ENCODE measurements at places on chromosomes 16 and 17.

DNA sequence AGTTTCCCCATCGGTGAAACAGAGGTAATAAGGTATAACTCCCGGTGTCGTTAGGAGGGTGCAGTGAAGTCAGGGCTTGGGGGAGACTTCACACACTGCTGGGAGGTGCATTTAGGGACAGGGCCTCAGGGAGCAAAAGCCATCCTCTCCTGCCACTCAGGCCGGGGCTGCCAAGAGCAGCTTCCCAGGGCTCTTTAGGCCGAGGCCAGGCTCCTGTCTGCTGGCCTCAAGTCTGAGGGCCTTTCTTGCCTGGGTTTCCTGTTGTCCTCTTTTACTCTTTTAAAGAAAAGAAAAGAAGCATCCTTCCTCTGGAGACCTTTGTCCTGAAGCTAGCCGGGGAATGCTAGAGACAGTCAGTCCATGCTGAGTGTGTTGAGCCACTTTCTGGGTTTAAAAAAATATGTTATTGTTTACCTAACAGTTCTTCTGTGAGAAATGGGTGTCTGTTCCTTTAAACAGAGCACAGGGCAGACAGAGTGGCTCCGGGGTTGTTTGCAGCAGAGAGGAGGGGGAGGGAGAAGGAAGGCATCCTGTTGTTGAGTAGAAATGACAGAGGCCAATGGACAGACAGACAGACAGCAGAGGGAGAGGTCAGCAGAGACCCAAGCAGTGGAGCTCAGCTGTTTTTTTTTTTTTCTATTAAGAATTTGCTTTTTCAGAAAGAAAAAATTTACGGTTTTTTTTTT lies 79.1 kb downstream of the C17orf67 start:
- no peak for DNase-seq

- no peak for DNase-seq
Observed at GRCh38 chr16:57277586-57277985, 6.9 kb downstream of the PLLP start.

- no peak for DNase-seq
Observed at GRCh38 chr17:82394278-82394677, 22.7 kb downstream of the UTS2R start.

DNA sequence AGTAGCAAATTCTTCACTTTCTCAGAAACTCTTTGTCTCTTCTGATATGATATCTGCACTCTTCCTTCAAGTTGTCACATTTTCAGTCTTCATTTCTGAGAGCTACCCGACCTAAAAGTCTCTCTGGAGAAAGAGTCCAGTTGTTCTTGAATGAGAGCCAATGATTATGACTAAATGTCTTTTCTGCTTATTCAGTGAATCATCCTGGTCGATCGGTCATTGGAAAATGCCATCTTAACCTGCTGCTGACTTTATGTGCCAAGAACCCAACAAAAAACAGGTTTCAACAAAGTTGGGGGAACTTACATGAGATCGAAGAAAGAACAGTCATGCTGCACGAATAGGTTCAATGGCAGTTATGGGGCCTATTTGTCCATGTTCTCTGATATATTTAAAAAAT lies 15.9 kb downstream of the SOX9 start:
- no peak for DNase-seq

GRCh38 chr17:82167028-82167427 lies 45.6 kb downstream of the CCDC57 start:
- DNase-seq = no peak

DNA sequence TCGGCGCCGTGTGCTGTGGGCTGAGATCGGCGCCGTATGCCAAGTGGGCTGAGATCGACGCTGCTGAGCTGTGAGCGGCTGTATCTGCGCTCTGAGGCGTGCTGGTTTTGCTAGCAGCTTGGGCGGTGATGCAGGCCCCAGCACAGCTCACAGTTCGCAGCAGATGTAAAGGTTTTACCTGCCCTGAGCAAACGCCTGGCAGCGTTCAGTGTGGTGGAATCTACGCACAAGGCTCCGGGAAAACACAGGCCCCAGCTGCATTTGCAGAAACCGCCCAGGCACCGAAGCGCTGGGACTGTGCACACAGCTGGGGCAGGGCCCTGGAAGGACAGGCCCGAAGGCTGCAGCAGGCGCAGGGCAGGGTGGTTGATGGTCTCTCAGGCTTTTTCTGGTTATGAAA lies 8.0 kb upstream of the ZNF469 start:
- DNase-seq = no peak

GRCh38 chr17:44236444-44236991 lies 17.0 kb upstream of the UBTF start:
- no peak for DNase-seq

DNA sequence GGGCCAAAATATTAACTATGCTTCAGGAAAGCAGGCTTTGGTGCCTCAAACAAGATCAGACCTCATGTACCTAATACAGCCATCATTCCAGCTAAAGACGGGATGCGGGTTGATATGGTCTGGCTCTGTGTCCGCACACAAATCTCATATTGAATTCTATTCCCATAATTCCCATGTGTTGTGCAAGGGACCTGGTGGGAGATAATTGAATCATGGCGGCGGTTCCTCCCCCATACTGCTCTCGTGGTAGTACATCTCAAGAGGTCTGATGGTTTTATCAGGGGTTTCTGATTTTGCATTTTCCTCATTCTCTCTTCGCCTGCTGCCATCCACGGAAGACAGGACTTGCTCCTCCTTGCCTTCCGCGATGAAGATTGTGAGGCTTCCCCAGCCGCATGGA lies 19.1 kb upstream of the CHST6 start:
- no peak for DNase-seq

GRCh38 chr16:85777583-85778310 lies 21.6 kb downstream of the EMC8 start:
- no peak for DNase-seq

- no peak for DNase-seq
Observed at GRCh38 chr17:2239882-2240430, 63.6 kb downstream of the SMG6 start.

DNA sequence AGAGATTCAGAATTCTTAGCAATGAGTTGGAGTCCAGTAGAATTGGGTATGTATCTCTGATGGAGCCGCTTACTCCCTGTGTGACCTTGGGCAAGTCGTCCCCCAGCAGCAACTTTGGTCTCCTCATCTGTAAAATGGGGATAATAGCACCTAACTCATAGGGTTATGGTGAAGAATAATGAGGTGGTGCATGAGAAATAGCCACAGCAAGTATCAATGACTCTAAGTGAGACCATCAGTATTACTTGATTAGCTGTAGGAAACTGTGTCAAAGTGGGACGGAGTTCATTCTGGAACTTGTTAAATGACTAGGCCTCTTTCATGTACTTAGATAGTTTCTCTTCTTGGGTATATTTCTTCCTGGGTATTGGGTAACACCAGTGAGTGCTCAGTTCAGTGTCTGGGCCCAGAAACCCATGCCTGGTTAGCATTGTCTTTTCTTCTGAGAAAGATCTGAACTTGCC lies 6.4 kb downstream of the PRKCB start:
- no peak for DNase-seq

DNA sequence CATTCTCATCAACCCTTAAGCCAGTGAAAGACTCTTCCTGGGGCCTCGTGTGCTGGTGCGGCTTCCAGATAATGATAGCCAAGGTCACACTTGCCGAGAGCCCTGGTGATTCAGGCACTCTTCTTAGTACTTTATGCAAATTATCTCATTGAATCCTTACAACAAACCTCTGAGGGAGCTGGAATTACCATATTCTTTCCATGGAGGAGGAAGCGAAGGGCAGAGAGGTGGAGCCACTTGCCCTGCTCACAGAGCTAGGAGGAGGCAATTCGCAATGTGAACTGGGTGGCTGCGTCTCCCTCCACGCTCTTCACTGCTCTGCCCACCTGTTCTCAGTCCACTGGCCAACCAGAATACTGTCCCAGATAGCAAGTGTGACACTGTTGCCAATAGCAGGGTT lies 409.7 kb downstream of the SNX29 start:
- DNase-seq = no peak

- no peak for DNase-seq
Observed at GRCh38 chr16:5422047-5422446, 324.5 kb upstream of the EEF2KMT start.

DNA sequence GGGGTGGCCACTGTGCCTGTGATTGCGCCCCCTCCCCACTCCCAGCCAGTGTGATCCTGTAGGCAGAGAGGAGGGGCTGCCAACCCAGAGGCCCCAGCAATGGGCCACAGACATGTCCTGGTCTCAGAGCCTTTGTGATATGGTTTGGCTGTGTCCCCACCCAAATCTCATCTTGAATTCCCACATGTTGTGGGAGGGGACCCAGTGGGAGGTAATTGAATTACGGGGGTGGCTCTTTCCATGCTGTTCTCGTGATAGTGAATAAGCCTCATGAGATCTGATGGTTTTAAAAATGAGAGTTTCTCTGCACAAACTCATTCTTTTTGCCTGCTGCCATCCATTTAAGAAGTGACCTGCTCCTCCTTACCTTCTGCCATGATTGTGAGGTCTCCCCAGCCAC lies 56.8 kb upstream of the ZNF469 start:
- no peak for DNase-seq

GRCh38 chr17:59846394-59847165 lies 46.2 kb downstream of the TUBD1 start:
- DNase-seq = no peak

DNA sequence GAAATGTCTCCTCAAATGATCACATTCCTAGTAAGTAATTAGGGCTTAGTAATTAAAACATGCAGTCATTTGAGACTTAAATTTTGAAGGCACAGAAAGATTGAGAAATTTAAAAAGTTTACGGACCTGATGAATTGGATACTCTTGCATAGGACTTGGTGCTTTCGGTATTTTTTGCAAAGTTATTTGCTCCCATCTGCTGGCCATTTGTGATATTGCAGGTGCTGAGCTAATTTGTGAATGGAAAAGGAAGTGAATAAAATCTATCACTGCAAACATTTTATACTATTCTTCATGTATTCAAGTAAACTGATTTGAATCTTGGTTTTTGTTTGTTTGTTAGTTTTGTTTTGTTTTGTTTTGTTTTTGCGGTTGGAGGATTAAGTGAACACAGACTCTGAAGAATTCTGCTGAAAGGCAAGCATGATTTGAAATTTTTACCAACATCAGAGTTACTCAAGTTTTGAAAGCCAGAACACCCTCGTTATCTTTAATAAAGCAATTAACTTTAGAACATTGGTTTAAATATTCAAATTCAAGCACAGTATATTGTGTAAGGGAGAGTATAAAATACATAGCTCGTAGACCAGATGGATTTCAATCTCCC lies 689.5 kb upstream of the RBFOX1 start:
- no peak for DNase-seq

- DNase-seq = no peak
Observed at GRCh38 chr16:72246423-72246822, 74.5 kb upstream of the PMFBP1 start.

DNA sequence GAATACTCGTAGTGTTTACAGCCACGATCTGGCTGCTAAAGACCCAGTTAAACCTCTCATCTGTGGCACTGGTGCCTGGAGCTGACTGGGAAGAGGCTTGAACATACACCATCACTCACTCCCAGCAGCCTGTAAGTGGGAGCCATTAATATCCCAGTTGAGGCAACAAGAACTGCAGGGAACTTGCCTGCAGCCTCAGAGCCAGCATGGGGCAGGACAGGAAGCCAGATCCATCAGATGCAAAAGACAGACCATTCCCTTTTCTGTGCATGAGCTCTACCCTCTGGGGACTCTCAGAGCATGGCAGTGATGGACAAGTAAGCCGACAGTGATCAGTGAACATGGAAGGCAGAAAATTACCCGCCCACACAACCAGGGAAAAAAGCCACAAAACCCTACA lies 91.8 kb downstream of the TMEM132E start:
- DNase-seq = no peak

GRCh38 chr17:49887086-49887743 lies 39.3 kb upstream of the TAC4 start:
- no peak for DNase-seq

GRCh38 chr16:56662357-56663354 lies 4.9 kb downstream of the MT1F start:
- no peak for DNase-seq

GRCh38 chr17:83176623-83177583 lies 97.5 kb downstream of the METRNL start:
- no peak for DNase-seq

DNA sequence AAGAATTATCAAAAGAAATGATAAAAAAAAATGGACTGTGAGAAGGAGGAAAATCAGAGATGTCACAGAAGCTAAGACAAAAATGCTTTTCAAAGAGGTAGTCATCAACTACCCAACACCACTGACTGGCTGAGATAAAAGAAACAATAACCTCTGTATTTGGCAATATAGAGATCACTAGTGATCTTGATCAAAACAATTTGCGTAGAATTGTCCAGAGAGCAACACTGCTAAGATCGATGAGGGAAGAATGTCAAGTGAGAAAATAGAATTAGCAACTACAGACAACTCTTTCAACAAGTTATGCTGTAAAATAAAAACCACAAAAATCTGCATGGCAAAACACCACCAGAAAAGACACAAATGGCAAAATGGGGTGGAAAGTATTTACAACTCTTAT lies 66.0 kb downstream of the BRIP1 start:
- DNase-seq = no peak

DNA sequence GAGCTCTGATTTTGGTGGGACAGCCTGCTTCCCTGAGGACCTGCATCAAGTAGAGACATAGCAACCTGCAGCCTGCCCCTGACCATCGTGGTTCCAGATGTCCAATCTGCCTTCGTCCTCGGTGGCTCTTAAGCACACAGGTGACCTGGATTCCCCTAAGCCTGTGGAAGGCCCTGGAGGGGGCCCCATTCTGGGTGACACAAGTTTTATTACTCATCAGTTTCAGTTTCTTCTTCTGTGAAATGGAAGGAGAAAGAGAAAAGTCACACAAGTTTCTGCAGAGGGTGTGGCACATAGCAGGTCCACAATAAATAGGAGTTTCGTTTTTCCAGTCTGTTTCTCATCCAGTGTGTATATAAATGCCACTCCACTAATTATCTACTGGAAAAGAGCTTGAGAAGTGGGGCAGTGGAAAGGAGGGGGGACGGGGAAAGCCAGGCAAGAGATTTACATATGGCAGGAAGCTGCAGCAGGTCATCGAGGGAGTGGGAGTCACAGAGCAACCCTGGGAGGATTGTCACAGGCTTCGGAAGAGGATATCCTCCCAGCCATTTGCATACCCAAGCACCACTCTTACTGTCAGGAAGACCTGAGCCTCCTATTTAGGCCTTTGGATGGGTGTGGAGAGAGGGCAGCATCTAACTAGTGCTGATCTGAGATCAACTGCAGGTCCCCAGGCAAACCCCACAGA lies 10.0 kb upstream of the NOS2 start:
- no peak for DNase-seq

Measured in stimulated activated CD8-positive, alpha-beta memory T cell treated with anti-CD3 and anti-CD28 coated beads, Interleukin-4, amount 100 ng/mL, for 4 hours (primary cell).